ENCODE measurements at places on chromosomes 11 and 22.
A peak's percentile ranks its signal among the peaks of the same experiment; 100 is the strongest.

- DNase-seq, result no peak
These were observed 2.1 kb downstream of the FXYD6 start for GRCh38 chr11:117874253-117874909.

- no peak for DNase-seq
These were observed 29.9 kb downstream of the NLRP14 start for GRCh38 chr11:7050191-7050590.

- no peak for DNase-seq
These were observed 87.6 kb downstream of the LARGE2 start for GRCh38 chr11:46010100-46010499.

DNA sequence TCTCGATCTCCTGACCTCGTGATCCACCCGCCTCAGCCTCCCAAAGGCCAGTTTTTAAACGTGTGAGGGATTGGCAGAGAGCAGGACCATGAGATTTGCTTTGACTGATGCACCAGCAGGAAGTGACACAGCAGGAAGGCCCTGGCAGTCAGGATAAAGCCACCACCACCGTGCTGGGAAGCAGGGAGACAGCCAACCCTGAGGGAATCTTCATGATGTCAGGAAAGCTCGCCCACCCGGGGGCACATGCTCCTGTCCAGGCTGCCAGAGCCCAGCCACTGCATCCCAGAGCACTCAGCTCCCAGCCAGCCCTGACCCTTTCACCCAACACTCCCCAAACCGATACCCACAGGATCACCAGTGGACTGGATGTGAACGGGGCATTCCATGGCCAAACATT lies 6.1 kb downstream of the TUBGCP6 start:
- DNase-seq, result no peak

GRCh38 chr11:57121996-57122395 lies 59.8 kb upstream of the LRRC55 start:
- no peak for DNase-seq

- no peak for DNase-seq
These were observed 165.7 kb upstream of the SORL1-AS1 start for GRCh38 chr11:121618516-121618915.

- peak; percentile 73 for DNase-seq
These were observed 23.8 kb downstream of the ARHGAP1 start for GRCh38 chr11:46676436-46677158.

GRCh38 chr11:129451524-129451923 lies 75.9 kb downstream of the BARX2 start:
- DNase-seq, result no peak

DNA sequence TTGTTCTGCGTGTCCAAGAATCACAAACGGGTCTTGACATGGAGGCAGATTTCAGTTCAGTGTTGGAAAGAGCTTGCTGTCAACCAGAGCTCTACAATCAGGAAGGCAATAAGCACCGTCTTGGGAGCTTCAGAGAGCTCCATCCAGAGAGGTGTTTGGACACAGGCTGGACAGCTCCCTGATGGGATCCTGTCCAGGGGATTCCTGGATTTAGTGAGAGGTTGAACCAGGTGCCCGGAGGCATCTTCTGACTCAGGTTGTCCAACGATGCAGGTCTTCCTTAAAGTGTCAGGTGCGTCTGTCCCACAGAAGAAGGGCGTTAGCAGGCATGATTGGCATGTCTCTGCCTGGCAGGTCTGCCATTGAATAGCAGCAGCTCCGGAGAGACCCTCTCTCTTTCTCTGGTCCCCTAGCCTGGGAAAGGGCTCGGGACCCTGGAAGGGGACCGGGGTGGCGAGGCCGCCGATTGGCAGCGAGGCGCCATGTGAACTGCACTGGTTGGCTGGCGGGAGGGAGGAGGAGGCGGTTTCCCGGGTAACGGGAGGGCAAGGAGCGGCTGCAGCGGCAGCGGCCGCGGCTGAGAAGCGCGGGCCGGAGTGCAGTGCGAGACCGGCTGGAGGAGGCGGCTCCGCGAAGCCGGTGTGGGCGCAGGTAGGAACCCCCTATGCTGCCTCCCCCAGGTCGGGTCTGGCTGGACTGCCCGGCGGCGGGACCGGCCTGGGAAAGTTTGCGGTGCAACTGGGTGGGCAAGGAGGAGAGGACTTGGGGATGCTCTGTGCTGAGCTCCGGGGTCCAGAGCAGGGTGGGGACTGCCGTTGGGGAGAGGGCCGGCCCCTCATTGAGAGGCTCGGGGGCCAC lies 104.1 kb upstream of the E2F8 start:
- peak; percentile 68 for DNase-seq

DNA sequence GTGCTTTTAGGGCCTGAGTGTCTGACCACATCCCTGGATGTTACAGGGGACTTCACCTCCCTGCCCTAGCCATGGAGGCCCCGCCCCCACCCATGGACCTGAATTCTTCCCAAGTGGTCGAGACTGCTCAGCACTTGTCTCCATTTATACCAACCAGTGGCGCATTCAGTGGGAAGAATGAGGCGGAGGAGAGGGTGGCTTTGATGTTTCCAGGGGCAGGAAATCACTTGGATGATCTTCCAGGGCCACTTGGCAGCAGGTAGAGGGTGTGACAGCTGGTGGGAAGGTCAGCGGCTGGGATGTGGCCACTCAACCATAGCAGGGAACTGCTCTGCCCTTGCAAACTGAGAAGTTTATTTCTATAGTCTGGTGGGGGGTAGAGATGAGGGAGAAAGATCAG lies 155.1 kb upstream of the BLID start:
- DNase-seq, result no peak

- DNase-seq, result peak; percentile 58
These were observed 12.4 kb upstream of the TIMP3 start for GRCh38 chr22:32788904-32789624.

DNA sequence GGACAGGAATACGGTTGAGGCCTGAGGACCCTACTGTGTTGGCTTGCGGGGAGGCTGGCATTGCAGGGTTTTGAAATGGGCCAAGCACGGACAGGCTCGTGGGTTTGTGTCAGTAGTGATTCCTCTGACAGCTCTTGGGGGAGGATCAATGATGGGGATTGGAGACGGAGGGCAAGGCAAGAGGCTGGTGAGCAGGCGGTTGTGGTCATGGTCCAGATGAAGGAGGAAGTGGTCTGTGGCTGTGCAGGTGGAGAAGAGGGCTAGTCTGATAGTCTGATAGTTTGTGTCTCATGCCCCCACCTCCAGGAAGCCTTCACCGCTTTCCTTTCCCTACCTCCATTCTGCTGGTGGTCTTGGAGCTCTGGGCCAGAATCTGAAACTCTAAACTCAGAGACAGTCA lies 3.0 kb downstream of the MAFF start:
- DNase-seq, result no peak

GRCh38 chr22:49944399-49944891 lies 16.1 kb upstream of the PIM3 start:
- no peak for DNase-seq

DNA sequence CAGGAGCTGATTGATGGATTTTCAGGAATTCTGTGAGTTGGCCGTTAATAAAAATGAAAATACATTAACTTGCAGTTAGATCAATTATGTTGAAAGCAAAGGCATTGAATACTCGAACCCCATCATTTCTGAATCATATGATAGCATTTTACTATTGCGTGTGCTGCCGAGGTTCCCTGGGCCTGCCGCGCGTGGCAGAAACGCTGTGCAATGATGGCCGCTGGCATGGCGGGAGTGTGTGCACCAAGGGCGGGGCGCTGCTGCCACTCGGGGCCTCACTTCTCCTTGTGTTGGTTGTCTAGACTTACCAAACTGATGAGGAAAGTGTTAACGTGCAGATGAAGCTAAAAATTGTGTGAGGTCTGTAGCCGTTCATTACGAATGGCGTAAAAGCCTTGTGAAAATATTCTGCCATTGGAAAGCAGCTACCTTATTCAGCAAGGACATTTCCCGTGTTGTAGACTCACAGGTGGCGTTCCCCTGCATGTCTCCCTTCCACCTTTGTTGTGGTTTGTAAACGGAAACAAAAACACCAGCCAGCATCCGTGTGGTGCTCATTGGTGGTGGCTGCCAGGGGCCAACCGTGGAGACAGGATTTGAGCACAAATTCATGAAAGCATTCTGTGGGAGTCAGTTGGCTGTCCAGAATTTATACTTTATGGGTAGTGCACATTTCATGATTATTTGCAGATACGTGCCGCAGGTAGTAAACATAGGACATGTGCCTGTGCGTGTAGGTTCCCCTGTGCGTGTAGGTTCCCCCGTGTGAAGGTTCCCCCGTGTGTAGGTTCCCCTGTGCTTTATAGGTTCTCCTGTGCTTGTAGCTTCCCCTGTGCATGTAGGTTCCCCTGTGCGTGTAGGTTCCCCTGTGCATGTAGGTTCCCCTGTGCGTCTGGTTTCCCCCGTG lies 5.9 kb upstream of the GRAMD4 start:
- peak; percentile 56 for DNase-seq

GRCh38 chr11:73335204-73335923 lies 27.3 kb downstream of the ARHGEF17 start:
- DNase-seq, result peak; percentile 89

- DNase-seq, result no peak
These were observed 56.9 kb downstream of the ABTB2 start for GRCh38 chr11:34300926-34301295.

DNA sequence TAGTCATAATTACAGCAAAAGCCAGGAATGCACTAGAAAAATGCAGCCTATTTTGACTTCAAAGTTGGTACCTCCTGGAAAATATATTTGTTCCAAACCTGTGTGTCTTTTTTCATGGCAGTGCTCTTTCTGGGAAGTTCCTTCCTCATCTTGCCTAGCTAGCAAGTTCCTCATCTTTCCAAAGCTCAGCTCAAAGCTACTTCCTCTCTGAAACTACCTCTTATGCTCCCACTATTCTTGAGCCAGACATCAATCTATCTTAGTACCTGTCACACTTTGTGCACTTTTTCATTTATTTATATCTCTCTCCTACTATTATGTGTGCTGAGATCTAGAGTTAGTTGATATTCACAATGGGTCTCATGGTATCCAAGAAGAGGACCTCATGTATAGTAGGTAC lies 191.6 kb upstream of the CCDC90B start:
- no peak for DNase-seq

DNA sequence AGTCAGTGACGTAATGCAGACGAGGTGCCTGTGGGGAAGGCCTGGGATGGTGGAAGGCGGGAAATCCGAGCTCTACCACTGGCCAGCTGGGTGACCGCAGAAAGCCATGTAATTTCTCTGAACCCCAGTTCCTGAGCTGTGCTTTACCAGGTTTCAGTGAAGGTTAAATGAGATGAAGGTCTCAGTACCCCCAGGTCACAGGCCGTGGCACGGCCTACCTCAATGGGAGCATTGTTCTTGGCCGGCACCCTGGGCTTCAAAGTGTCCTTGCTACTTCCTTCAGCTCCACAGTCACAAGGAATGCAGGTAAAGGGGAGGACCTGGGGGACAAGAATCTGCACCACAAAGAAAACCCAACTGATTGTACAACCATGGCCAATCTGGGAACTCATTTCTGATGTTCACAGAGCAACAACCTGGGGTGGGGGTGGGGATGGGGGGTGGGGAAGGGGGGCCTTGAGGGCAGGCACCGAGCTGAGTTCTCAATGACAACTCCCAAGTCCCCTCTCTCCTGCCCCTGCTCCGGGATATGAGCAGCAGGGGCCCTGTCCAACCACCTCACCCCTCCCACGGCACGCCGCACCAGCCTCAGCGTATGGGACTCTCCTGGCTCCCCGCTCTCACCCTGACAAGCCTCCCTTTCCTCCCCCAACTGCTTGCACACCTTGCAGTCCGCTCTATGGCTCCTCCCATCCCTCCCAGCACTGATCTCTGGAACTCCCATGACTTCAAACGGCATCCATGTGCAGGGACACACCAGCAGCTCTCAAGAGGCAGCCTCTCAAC lies 59.1 kb upstream of the ARFGAP3 start:
- DNase-seq, result no peak

DNA sequence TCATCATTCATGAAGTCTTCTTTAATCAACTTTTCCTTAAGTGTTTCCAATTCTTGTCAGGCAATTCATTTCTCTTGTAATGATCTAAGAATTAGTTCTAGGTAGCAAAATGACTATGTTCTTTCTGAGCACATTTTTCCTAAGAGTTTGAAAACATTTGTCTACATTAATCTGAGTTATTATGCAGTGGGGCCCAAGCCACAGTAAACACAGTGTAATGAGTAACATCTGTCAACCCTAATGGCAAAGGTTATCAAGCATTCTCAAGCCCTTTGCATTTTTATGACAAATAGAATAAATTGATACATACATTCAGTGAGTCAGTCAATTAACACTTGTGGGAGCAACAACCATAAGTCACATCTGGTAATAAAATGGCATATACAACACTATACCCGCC lies 106.7 kb upstream of the ZC3H12C start:
- DNase-seq, result no peak

DNA sequence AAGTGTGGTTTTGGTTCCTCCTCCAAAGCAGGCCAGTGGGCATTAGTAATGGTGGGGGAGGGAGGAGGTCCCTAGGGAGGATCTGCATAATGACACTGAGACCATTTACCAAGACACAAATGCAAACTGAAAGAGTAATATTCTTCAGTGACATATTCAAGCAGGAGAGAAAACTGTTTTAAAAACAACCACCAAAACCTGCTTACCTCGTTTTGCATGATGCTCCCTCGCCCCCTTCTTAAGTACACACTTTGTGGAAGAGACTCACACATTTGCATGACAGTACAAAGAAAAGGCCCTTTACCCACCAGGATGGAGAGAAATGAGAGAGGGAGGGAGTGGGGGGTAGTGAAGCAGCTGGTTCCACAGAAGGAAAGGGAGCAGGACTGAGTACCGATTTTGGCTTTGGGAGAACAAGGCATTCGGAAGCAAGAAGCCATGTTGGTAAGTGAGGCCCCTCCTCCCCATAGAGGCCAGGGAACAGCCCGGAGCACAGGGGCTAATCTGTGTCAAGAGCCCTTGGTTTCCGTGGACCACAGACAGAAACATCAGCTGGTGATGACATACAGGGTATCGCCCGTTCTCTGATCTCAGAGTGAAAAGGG lies 13.0 kb upstream of the OPCML start:
- no peak for DNase-seq

DNA sequence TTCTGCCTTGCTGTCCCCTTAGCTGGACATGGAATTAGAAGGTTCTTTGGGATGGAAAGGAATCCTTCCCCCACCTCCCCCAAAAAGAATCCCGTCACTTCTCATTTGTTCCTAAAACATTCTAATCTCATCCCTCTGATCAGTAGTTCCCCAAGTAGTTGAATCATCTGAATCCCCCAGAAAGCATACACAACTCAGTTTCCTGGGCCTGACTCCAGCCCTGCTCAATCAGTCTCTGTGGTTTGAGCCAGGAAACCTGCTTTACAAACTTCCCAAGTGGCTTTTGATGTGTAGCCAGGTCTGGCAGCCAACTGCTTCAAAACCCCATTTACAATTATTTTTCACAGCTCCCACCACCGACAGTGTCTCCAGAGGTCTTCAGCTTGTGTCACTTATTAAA lies 20.2 kb downstream of the C22orf31 start:
- DNase-seq, result no peak

DNA sequence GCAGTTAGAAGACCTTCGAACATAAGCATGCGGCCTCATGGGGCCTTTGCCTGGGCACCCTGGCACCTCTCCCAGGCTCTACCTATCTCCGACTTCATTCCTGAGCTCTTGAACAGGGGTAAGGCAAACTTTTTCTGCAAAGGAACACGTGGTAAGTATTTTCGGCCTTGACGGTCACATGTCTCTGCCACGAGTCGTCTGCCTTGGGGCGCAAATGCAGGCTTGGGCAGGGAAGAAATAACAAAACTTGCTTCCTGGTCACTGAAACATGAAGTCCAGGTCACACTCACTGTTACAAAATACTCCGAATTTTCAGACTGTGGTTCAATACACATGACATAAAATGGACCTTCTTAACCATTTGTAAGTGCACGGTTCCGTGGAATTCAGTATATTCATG lies 3.4 kb upstream of the ASCL2 start:
- DNase-seq, result no peak
